ENCODE measurements at places on chromosomes 1 and 21. TPM values are rescaled to one million over a fixed set of nuclear protein-coding genes. Genes with fewer than 3 reads are reported as not detected.

The TMOD4 gene
- 28.3 TPM for total RNA-seq

The CENPL gene
- total RNA-seq, result 12.6 TPM

The TMEM82 gene
- total RNA-seq, result not detected

The TACSTD2 gene
- 65.3 TPM for total RNA-seq

The RGS16 gene
- total RNA-seq, result 10.3 TPM

The PTP4A2 gene
- 254 TPM for total RNA-seq

The CLDN17 gene
- total RNA-seq, result not detected

The PITHD1 gene
- total RNA-seq, result 43.8 TPM

The KRTAP11-1 gene
- not detected for total RNA-seq

The LCE1B gene
- not detected for total RNA-seq

The TXNIP gene
- 834 TPM for total RNA-seq

The CD1C gene
- 1.9 TPM for total RNA-seq

The DENND1B gene
- total RNA-seq, result 26.4 TPM

The C1orf226 gene
- total RNA-seq, result 2.3 TPM

The PRXL2B gene
- 15.4 TPM for total RNA-seq

The RABGAP1L gene
- 86.6 TPM for total RNA-seq

The PLPP3 gene
- 191 TPM for total RNA-seq

The ACTA1 gene
- 4,424 TPM for total RNA-seq

DNA sequence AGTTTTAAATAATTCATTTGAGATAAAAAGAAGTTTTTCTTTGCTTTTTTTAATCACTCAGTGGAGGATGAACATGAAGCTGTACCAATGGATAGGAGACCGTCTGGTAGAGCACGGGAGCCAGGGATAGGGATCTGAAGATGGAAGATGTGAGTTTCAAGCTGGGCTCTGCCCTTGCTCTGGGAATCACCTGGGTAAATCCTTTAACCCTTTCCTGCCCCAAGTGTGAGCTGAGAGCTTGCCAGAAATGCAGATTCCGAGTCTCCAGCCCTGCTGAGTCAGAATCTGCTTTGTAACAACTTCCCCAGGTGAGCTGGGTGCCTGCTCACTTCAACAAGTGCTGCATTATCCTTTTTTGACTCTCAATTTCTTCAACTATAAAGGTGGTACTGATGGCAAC, 44.1 kb downstream of the ERG start:
- DNase-seq, result no peak

- DNase-seq, result no peak
Observed at GRCh38 chr1:74193908-74194307, 4.1 kb downstream of the LRRIQ3 start.

DNA sequence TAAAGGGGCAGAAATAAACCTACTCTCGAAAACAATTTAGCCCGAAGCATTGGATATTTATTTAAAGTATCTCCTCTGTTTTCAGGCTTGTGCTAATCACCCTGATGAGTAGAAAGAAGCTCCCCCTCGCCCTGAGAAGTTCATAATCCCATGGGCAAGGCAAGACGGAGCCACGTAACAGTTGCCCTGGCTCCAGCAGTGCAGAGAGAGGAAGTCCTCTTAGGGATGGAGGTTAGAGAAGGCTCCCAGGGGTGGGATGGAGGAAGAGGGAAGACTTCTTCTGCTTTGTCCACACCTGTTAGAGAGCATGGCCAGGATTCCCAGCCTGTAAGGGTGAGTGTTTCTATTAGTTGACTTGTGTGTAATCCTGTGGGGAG, 3.4 kb upstream of the GPR25 start:
- DNase-seq, result no peak

DNA sequence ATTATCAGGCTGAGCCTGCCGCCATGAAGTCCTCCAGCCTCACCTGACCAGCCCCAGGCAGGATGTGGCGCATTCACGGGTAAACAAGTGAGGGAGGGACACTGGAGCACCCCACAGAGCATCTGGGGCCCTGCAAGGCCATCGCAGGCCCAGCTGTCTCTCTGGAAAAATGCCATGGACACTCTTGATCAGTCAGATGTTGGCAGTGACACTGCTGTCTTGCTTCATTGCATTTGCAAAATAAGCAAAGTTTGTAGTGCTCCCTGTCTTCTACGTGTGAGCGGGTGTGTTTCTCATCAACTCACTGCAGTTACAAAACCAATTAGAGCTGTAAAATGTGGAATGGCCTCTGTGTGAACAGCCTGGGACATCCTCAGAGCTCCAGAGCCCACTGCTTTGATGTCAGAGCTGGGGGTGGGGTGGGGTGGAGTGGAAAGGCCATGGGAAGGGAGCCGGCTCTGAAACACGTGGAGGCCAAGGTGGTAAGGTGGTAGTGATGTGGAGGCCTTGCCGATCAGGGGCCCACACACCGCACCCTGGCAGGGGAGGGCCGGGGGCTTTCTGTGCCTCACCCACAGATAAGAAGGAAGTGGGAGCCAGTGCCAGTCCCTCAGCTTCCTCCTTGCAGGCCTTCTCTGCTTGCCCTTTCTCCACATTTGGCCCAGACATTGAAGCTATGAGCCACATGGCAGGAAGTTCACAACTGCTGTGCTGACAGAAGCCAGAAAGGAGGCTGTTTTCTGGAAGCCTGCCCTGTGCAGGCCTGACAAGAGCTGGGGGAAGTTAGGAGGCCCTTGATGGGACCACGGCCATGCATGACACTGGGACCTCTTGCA, 254.9 kb downstream of the RHOU start:
- DNase-seq, result peak; percentile 77

- no peak for DNase-seq
Observed at GRCh38 chr1:24673341-24673740, 30.2 kb downstream of the SRRM1 start.

DNA sequence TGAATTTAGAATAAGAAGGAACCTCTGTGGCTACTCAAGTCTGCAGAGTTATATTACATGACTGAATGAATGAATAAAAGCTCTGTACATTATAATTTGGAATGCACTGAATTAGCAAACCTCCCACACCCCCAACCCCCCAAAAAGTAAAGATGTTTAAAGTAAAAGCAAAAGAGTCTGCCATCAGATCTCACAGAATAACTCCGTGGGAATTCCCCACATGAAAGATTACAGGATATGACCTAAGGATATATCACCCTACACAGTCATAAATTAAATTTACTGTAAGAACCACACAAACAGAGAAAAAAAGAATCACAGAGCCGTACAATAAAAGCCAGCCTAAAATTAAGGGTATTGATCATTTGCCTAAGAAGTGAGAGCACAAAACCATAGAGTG, 587.3 kb downstream of the PTPRC start:
- DNase-seq, result no peak

- no peak for DNase-seq
Observed at GRCh38 chr1:244914761-244915160, 50.4 kb upstream of the HNRNPU start.

DNA sequence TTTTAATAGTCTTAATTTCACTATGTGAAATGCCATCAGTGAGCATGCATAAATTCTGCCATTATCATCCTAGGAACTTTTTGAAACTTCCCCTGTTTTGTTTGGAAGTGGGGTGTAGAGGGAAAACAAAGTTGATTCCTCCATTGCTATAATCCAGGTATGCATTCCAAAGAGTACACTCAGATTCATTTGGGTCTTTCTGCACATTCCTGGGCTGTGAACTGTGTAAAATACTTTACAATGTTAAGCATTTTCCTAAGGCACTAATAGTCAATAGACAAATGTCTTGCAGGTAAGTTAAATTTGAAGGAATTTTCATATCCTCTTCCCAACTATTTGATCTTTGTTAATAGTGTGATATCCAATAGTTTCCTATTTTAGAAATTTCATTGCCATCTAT, 36.2 kb downstream of the SGIP1 start:
- DNase-seq, result no peak

DNA sequence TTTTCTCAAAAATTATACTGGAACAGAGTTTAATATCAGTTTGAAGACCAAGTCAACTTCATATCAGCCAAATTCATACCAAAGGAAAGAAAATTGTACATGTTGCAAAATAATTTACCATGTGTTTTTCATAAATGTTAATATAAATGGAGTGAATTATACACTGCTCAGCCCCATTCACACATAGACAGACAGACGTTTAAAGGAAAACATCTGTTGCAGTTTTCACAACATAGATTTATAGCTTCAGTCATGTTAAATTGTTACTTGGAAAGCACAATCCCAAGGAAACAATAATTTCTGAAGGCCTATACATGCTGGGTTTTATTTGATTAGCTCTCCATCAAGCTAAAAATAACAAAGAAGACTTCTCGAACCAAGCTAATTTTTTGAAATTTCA, 27.8 kb upstream of the HYI start:
- no peak for DNase-seq

GRCh38 chr1:226486161-226486560, 62.4 kb upstream of the STUM start:
- no peak for DNase-seq

DNA sequence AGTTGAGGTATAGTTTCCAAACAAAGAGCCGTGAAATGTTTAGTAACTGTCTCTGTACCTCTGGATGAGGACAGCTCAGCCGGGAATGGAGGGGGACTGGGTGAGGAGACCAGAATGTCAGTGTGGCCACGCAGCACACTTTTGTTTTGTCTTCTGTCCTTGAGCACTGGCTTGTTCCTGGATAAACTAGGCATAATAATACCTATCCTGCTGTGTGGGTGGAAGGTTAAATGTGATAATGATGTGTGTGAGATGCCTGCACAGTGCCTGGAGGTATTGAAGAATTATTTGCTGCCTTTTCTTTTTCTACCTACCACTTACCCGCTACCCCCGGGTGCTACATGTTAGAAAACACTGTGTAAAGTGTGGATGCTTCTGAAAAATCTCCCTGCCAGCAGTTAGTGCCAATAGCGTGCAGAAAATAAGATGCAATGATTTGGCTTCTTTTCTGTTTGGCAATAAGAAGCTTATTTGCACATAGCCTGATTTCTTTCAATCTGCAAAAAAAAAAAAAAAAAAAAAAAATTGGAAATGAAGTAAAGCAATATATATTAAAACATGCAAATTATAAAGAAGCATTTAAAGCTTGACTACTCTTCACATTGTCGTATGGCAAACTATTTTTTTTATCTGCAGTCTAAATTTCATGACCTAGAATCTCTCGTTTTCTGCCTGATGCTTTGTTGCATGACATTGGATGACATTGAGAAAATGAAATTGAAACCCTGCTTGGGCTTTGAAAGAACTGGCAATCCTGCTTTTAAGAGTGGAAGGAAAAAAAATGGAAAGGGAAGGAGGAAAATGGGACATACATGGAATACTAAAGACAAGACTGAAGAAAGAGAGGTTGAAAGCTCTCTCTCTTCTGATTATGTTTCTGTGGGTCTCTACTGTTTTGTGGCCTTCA, 89.5 kb downstream of the DISC1 start:
- no peak for DNase-seq

GRCh38 chr21:40819071-40819900, 27.7 kb downstream of the DSCAM start:
- DNase-seq, result no peak

DNA sequence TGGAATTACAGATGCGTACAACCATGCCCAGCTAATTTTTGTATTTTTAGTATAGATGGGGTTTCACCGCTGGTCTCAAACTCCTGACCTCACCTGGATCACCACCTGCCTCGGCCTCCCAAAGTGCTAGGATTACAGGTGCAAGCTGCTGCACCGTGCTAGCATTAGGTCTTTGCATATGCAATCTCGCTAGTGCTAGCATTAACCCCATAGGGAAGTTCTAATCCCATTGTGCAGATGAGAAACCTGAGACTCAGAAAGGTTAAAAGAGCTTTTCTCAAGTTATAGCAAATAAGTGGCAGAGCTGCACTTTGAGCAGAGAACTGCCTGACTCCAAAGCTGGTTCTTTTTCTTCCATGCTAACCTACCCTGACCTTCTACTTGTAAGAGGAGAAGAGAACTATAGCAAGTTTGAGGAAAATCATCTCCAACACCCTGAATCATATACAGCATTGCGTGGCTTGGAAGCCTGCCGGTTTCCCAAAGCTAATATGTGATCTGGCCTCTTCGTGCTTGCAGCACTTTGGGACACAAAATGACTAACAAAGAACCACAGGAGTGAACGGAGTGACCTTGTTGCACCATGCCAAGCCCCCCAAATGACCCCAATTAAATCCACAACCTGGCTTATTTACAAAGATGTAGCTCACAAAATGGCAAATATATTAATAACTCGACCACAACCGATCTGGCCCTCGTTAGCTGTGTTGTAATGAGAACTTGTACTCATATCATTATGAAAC, 185.1 kb downstream of the TM2D1 start:
- DNase-seq, result no peak

DNA sequence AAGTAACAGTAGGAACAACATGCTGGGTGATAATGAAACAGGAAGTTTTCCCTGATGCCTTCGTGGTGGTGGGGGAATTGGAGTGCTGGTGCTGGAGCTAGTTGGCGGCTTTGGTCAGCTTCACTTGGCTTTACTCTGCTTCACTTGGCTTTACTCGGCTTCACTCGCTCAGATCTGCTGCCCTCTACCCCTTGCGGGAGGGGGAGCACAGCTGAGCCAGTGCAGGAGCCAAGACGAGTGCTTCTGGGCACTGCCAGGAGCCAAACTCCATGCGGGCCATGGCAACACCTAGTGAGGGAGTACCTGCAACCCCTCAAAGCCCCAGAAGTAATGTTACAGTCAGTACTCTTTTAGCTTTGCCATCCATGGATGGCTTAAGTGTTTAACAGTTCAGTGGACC, 10.6 kb upstream of the PRKACB start:
- no peak for DNase-seq

DNA sequence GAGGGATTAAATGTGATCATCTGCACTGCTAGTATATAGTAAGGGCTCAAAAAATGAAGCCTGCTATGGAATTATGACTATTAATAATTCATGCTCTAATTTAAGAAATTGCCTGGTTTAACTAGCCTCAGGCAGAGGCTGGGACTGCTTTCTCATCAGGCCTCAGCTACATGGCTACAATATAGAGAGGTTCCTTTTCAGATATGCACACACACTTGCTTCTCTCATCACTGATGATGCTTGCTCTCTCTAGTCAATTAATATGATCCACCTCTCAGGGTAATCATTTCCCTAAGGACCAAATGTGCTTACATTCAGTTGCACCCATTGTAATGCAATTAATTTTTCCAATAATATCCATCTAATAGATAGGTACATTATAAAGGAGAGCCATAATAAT, 324.9 kb upstream of the ST6GALNAC5 start:
- no peak for DNase-seq

DNA sequence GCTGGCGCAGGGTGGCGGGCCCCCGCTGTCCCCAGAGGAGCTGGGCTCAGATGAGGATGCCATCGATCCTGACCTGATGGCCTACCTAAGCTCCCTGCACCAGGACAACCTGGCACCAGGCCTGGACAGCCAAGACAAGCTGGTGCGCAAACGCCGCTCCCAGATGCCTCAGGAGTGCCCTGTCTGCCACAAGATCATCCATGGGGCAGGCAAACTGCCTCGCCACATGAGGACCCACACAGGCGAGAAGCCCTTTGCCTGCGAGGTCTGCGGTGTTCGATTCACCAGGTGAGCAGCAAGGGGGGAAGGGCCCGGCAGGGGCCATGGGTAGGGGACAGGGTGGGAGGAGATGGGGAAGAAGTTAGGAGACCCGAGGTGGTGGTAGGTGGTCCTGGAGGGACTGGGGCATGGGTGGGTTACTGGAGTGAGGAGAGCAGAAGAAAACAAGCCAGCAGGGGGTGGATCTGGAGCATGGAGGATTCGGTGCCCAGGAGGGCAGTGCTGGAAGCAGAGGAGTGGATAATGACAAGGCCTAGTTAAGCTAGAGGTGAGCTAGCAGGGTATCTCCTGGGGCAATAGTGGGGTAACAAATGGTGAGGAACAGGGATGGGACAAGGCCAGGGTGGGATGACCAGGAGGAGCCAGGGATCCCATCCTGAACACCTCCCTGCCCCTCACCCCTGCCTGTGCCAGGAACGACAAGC, 13.1 kb downstream of the ZBTB7B start:
- no peak for DNase-seq

- DNase-seq, result no peak
Observed at GRCh38 chr21:14383596-14384180, 742 bp upstream of the HSPA13 start.

All from tongue (tissue), 3 donors.